ENCODE measurements at places on chromosomes 4 and X. TPM values are rescaled to one million over a fixed set of nuclear protein-coding genes. Genes with fewer than 3 reads are reported as not detected.
A peak's percentile ranks its signal among the peaks of the same experiment; 100 is the strongest.

DNA sequence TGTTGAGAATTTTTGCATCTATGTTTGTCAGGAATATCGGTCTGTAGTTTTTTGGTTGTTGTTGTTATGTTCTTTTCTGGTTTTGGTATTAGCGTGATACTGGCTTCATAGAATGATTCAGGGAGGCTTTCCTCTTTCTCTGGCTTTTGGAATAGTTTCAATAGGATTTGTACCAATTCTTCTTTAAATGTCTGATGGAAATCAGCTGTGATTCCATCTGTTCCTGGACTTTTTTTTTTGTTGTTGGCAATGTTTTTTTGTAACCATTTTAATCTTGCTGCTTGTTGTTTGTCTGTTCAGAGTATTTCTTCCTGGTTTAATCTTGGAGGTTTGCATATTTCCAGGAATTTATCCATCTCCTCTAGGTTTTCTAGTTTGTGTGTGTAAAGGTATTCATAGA, 81.5 kb upstream of the GK2 start:
- H3K4me3 ChIP-seq, result no peak overlapping the region
- no peaks in the 10 kb centered on the region for H3K27me3 ChIP-seq
- H3K36me3 ChIP-seq, result no peaks in the 10 kb centered on the region
- H3K27ac ChIP-seq, result no peak overlapping the region

DNA sequence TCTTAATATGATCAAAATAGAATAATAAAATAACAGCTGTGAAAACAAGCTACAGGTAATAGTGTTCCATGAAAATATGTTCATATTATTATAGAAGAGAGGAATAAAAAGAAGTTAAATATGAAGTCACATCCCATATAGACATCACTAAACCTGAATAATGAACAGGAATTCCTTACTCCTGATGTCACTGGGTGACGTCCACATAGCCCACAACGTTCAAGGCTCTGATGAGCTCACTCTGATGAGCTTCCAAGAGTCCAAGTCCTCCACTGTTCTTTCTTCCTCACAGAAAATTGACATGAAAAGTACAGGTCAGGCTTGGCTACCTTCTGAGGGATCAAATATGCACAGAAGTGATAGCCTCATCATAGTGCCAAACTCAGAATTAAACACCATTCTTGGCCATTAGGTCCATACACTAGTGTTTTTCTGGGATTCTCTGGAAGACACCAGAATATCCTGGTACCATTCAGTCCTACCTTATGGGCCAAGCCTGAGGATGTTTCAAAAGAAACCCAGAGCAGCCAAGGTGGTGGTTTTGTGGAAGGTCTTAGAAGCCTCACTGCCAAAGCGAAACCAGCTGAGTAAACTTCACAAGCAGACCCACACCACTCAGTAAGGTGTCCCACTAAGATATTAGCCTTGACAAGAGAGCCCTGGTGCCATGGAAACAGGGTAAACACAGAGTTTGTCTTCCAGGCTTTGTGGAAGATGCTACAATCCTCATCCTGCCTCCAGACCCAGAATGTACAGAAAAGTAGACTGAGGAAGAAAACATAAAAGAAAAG, 138.4 kb upstream of the HHIP start:
- H3K4me3 ChIP-seq, result no peak overlapping the region
- no peaks in the 10 kb centered on the region for H3K4me1 ChIP-seq
- no peaks in the 10 kb centered on the region for H3K36me3 ChIP-seq
- H3K27me3 ChIP-seq, result no peaks in the 10 kb centered on the region
- no peak overlapping the region for H3K27ac ChIP-seq
- DNase-seq, result no peak

The EGFL6 gene
- total RNA-seq, result not detected

GRCh38 chr4:122842392-122842791, 15.8 kb downstream of the FGF2 start:
- no peak overlapping the region for H3K4me3 ChIP-seq
- no peaks in the 10 kb centered on the region for H3K27me3 ChIP-seq
- no peaks in the 10 kb centered on the region for H3K36me3 ChIP-seq
- H3K4me1 ChIP-seq, result peaks cover 66% of the 10 kb centered on the region
- peak overlapping the region; percentile 58 for H3K27ac ChIP-seq

DNA sequence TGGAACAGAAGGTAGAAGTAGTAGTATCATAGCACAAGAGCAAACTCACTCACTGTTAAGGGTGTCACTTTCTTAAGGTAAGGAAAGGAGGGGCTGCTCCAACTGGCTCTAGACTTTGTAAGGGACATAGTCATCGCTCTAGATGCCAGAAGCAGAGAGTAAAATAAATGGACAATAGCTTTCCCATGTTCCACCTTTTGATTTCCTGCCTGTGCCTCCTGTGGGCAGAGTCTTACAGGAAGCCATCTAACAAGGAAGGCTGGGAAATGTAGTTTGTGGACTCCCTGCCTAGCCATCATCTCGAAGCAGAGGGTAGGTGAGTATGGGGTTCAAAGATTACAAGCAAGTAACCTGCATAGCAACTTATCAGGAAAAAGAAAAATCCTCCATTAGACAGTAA, 1.7 kb upstream of the METTL14 start:
- H3K36me3 ChIP-seq, result peaks cover 7% of the 10 kb centered on the region
- H3K4me1 ChIP-seq, result peaks cover 19% of the 10 kb centered on the region
- H3K27me3 ChIP-seq, result no peaks in the 10 kb centered on the region
- H3K27ac ChIP-seq, result no peak overlapping the region

The SPIN2A gene
- total RNA-seq, result 0.54 TPM

GRCh38 chrX:119648421-119648775, 42.2 kb upstream of the NKRF start:
- no peaks in the 10 kb centered on the region for H3K4me1 ChIP-seq
- DNase-seq, result no peak

The RBPJ gene
- total RNA-seq, result 63.4 TPM
